ENCODE measurements at places on chromosomes 2 and 18.

DNA sequence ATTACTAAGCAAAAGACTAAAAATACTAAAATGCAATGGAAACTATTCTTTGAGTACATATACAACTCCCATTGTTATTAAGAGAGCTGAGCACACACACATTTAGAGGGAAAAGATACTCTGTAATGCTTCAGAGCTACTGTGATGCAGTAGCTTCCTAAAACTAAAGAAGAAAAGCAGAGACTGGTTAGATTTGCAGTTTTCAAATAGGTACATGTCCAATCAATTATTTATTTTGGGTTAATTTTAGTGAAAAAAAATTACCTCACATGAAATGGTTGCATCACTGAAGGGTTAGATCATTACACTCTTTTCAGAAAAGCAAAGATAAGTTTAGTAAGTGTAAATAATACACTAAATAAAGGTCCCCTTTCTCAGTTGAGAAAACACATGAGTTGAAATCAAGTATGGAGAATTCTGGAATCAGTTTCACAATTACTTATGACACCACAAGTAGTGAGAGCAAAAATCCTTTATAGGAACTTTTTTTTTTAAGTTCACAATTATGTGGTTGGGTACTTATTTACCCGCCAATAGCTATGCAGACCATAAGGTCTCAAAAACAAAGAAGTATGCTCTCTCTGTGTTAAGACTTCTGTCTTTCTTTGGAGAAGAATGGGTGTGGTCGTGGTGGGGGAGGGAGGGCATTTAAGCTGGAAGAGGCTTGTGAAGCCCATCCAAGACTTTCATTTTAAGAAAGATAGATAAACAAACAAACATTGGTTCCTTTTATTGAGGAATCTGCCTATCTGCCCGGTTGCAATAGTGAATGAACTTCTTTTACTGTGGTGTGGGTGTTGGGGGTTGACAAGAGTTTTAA, 25.3 kb upstream of the SERTAD2 start:
- no peak for DNase-seq

DNA sequence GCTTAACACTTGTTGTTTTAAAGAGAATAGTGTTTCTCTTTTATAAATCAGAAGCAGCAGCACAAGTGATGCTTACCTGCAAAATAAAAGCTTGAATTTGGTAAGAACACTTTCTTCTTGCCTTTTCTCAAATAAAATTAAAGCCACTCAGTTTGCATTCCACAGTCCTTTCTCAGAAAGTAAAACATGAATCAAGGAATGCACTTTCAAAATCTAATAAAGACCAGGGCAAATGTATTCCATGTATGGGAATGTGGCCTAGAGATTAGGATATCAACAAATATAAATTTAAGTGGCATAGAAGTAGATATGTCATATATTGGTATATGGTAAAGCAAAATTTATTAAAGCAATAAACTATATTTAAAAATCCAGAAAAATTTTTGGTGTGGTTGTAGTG, 352.8 kb downstream of the THSD7B start:
- no peak for DNase-seq

- DNase-seq: no peak
These were observed 40.6 kb downstream of the CAPN13 start for GRCh38 chr2:30766666-30767065.

DNA sequence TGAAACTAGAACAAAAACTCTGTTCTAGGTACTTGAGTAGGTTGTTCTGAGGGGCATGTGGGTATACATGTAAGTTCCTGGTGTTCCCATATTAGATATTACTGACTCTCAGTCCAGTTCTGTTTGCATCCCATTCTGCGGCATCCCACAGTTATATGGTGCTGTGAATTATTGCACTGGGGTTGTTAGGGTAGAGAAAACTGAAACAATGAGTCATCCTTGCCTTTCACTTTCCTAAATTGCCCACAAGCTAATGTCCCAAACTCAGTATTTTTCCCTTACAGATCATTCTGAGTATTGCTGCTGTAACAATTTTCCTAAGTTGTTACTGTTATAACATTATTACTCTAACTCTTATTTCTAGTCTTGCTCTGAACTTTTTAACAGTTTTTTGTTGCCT, 3.0 kb downstream of the WDR75 start:
- no peak for DNase-seq

- peak; percentile 81 for DNase-seq
These were observed 12.0 kb downstream of the SIGLEC15 start for GRCh38 chr18:45837283-45838070.

DNA sequence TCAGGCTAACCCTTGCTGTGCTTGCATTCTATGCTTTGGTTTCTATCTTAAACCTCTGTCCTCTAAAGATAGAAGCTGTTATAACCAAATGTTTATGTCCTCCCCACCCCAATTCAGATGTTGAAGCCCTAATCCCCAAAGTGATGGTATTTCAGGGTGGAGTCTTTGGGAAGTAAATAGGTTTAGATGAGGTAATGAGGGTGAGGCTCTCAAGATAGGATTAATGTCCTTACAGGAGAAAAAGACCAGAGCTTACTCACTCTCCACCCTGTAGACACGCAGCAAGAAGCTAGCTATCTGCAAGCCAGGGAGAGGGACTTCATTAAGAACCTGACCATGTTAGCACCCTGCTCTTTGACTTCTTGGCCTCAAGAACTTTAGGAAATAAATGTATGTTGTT, 362.5 kb downstream of the ERBB4 start:
- DNase-seq: no peak

DNA sequence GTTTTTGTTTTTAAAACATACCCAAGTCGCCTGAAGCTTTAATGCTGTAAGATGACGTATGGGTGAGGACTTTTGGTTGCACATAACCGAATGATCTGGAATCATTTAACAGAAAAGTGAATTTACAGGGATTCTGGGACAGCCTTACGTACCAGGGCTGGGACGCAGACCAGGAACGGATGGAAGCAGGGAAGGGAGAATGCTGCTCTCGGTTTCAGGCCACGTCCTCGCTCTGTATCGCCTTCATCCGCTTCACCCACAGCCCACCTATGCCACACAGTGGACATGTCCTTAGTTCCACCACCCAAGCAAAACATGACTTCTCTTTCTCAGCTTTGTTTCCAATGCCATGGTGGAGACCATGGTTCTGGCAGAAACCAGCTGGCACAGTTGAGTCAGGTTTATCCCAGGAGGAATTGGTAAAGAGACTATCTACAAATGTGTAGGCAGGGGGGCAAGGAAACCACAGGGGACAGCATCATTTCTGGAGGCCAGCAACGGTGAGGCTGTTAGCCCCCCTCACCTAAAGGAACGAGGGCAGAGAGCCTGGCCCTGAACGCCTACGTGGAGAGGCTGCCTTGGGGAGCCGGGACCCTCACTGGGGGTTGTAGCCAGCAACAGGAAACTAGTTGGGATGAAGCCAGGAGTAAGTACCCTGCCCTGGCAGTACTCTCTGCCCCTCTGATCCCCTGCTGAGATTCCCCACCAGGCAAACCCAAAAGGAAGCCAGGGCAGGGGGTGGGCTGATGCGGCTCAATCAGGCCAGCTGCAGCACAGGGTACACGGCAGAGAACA, 132.5 kb downstream of the NDUFA10 start:
- DNase-seq: no peak

GRCh38 chr2:19505-19904, 26.8 kb downstream of the FAM110C start:
- no peak for DNase-seq

DNA sequence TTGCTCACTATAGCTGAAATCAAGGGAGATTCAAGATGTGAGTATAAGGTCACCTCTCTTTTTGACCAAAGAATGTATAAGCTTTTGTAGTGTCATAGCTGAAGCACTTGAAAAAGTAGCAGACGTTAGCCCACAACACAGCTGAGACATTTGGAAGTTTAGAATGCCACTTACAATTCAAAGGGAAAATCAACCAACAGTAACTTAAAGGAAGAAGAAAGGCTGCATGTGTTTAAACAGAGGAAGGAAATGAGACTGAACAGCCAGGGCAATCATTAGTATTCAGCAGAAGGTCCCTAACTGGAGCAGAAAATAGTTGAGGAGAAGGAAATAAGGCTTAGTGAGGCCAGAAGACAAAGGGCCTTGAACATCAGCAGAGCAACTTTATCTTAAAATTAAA, 23.5 kb upstream of the SCG2 start:
- no peak for DNase-seq

- DNase-seq: no peak
These were observed 94.1 kb upstream of the OTOS start for GRCh38 chr2:240234503-240234951.

DNA sequence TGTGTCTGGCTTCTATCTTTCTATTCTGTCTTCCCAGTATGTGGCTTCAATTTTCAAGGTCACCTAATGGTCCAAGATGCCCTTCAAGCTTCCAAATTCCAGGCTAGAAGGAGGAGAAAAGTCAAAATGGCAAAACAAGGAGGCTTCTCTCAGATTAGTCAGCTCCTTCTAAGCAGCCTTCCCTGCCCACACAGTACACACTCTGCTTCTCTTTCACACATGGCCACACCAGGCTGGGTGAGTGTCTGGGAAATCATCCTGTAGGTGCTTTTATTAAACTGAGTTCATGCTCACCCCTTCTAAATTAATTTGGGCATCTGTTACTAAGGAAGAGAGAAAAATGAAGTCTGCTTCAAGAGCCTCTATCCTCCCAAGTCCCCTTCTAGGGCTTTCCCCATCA, 277.2 kb upstream of the MGAT5 start:
- DNase-seq: no peak

- DNase-seq: no peak
These were observed 171.2 kb upstream of the NCK2 start for GRCh38 chr2:105573490-105573889.

DNA sequence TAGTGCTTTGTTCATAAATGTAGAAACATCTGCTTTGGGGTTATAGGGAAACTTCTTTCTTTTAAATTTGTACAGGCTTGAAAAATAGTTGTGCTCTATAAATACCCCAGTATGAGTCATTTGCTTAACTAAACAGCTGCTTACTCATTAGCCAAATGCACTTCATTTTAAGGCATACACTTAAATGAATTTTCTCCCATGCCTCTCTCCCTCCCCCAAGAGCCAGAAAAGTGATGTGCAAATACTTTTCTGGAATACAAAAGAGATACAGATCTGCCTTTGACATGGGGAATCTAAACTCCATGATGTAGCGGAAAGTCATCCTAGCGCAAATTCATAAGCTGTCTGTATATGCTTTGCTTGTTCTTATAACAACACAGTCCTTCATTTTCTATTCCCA, 469.4 kb downstream of the DLGAP1 start:
- DNase-seq: no peak

Measured in NCI-H1417 (cell line).